H1 (cell line): ENCODE measurements at places on chromosomes 2 and 18.

GRCh38 chr2:176109946-176110345 lies 2.9 kb downstream of the HOXD11 start:
- DNase-seq: no peak

GRCh38 chr18:63487676-63488075 lies 10.9 kb downstream of the SERPINB5 start:
- DNase-seq: no peak

DNA sequence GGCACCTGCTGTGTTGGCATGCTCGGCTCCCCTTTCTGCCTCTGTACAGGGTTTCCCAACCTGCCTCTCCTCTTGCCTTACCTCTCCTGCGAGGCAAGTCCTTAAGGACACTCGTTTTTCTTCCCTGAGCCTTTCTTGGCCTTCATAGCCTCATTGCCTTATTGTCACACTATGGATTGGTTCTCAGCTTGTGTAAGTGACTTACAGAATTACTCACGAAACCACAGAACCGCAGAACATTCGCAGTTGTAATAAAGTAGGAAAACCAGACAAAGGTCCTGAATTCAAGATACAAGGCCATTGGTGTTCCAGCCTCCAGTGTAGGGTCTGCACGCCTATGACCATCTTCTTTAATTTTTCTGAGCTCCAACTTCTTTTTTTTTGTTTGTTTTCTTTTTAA lies 317.6 kb upstream of the SMIM21 start:
- no peak for DNase-seq

GRCh38 chr2:227377467-227378351 lies 1.4 kb downstream of the TM4SF20 start:
- no peak for DNase-seq

DNA sequence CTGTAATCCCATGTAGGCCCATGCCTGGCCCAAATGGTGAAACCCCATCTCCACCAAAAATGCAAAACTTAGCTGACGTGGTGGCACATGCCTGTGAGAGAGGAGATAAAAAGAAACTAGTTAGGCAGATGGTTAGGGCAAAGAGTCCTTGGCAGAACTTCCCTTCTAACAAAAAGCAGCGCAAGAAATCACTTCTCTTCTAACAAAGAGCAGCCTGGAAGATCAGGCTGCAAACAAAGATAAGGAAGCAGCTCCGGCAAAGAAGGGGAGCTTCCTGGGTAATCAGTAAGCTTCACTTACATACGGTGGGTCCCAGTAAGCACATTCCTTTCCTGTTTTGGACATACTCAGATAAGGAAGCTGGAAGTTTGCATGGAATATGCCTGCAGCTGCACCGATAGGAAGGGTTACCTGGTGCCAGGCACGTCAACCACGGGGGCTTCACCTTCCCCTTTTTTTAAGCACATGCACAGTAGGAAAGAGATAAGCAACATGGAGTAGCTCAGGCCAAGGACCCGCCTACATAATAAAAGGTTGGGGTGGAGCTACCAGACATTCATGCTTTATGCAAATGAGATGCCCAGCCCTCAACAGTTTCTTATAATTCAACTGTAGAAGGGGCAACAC lies 61.0 kb upstream of the SLC25A52 start:
- no peak for DNase-seq

DNA sequence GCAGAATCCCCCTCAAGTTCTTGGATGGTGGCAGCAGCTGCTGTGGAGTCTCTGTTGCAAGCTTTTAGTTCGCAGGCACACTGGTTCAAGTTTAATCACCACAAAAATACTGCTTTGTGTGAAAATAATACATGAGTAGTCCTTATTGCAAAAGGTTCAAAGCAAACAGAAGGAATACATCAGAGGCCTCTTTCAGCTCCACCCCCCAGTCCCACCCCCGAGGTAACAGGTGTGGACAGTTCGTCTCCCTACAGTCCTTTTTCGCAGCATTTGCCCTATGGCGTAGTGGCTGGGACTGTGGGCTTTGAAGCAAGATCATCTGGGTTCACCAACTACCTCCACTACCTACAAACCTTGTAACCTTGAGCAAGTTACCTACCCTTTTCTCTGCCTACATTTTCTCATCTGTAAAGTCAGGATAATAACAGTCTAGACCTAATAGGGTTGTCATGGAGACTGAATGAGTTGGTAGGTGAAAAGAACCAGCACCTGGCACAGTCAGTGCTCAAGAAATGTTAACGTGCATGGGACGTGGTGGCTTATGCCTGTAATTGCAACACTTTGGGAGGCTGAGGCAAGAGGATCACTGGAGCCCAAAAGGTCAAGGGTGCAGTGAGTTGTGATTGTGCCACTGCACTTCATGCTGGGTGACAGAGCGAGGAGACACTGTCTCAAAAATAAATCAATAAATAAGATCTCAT lies 61.7 kb downstream of the TCF7L1 start:
- DNase-seq: no peak

- DNase-seq: no peak
Measured at GRCh38 chr2:70941701-70942100, 6.0 kb downstream of the ATP6V1B1 start.

- no peak for DNase-seq
Measured at GRCh38 chr2:177604271-177605065, 211.9 kb downstream of the AGPS start.

GRCh38 chr2:110216803-110217202 lies 4.5 kb upstream of the MTLN start:
- DNase-seq: no peak

- DNase-seq: no peak
Measured at GRCh38 chr2:228094377-228094921, 87.0 kb downstream of the SPHKAP start.

DNA sequence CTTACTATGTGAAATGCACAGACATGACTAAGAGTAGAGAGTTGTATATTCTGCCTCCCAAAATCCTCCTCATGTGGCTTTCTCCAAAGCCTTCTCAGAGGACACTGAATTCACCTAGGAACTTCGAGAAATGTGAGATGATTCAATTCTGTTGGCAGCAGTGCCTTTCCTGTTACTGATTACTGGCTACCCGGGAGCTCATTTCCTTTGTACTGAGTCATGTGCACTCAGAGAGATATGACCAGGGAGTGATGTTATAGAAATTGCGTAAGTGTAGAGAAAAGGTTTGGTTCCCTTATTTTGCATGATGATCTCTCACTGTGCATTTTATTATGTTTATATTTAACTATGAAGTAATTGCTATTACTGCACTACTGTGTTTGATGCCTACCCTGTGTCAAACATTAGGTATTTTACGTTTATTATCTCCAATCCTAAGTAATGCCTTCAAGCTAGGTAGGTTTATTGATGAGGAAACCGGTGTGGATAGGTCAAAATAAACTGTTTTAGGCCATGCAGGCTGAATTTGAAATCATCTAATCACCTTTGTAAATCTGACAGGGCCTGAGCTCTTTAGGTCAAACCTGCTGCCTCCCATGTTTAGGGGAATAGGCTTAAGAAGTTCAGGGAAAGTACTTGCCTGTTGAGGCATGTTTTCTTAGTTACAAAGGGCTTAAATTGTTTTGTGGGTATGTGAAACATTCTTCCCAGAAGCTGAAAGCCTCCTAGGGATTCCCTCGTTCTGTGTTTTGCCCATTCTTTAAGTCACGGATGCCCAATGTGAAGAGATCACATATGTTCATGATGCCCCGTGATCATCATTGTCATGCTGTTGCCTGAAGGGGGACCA lies 86.8 kb downstream of the FMNL2 start:
- DNase-seq: no peak

- DNase-seq: no peak
Measured at GRCh38 chr2:33498291-33498956, 22.0 kb downstream of the RASGRP3 start.
